Activated CD8-positive, alpha-beta T cell treated with anti-CD3 and anti-CD28 coated beads, Interleukin-2, amount 10 ng/mL, durations not matched to agents 7 days and 5 days (primary cell): ENCODE measurements at places on chromosomes 13 and 19.

GRCh38 chr19:44891016-44891882 is at the start of gene TOMM40:
Gene TOMM40, plus strand, starts transcription at chr19:44891254. Its CDS starts 162 bp downstream, at chr19:44891416.
- H3K4me1 ChIP-seq: peaks cover 38% of the 10 kb centered on the region
- DNase-seq: peak; percentile 41
- H3K4me3 ChIP-seq: peak within 1 kb of the TSS; percentile 92
- no peaks in the 10 kb centered on the region for H3K27me3 ChIP-seq

DNA sequence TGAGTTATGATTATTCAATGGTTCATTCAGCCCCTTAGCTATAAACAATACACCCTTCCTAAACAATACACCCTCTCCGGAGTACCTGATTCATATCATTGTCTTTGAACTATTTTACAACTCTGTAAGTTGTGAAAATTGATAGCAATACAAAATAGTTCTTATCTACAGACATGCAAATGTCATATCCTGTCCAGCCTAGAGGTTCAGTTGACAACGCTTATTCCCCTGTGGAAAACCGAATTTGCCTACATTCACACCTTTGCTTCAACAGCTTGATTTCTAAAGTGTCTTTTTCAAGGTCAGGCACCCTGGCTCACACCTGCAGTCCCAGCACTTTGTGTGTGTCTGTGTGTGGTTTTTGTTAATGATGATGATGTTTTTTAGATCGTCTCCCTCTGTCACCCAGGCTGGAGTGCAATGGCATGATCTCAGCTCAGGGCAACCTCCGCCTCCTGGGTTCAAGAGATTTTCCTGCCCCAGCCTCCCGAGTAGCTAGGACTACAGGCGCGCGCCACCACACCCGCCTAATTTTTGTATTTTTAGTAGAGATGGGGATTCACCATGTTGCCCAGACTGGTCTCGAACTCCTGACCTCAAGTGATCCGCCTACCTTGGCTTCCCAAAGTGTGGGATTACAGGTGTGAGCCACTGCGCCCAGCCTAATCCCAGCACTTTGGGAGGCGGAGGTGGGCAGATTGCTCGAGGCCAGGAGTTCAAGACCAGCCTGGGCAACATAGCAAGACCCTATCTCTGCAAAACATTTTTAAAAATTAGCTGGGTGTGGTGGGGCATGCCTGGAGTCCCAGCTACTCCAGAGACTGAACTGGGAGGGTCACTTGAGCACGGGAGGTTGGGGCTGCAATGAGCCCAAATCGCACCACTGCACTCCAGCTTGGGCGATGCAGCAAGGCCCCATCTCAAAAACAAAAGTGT is 9.6 kb downstream of the C19orf53 start:
- H3K27ac ChIP-seq: no peak overlapping the region
- H3K4me3 ChIP-seq: no peak overlapping the region
- no peaks in the 10 kb centered on the region for H3K27me3 ChIP-seq

GRCh38 chr13:110230661-110231347 is 76.2 kb downstream of the COL4A1 start:
- no peaks in the 10 kb centered on the region for H3K36me3 ChIP-seq
- no peak for DNase-seq
- H3K27me3 ChIP-seq: peaks cover 10% of the 10 kb centered on the region
- no peak overlapping the region for H3K4me3 ChIP-seq
- no peaks in the 10 kb centered on the region for H3K4me1 ChIP-seq

- H3K27ac ChIP-seq: peak overlapping the region; percentile 74
- H3K36me3 ChIP-seq: no peaks in the 10 kb centered on the region
- peak; percentile 35 for DNase-seq
- H3K4me3 ChIP-seq: peak overlapping the region; percentile 38
- peaks cover 3% of the 10 kb centered on the region for H3K27me3 ChIP-seq
- H3K4me1 ChIP-seq: peaks cover 13% of the 10 kb centered on the region
These were observed 1.3 kb downstream of the TSKS start for GRCh38 chr19:49761625-49762311.

DNA sequence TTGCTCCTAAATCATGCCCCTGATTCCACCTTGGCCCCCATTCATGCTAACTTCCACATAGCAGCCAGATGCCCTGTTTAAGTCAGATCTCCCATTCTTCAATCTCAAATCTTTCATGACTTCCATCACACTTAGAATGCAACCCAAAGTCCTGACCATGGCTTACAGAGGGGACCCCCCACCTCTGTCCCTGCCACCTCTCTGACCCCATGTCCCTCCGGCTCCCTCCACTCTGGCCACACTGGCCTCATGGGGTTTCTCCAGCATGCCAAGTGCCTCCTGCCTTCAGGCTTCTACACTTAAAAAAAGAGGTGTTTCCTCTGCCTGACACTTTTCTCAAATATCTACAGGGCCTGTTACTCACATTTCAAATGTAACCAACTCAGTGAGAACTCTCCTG is 93.6 kb downstream of the C13orf42 start:
- H3K4me3 ChIP-seq: no peak overlapping the region
- H3K27me3 ChIP-seq: peaks cover 17% of the 10 kb centered on the region
- no peaks in the 10 kb centered on the region for H3K36me3 ChIP-seq
- DNase-seq: no peak
- no peaks in the 10 kb centered on the region for H3K4me1 ChIP-seq

DNA sequence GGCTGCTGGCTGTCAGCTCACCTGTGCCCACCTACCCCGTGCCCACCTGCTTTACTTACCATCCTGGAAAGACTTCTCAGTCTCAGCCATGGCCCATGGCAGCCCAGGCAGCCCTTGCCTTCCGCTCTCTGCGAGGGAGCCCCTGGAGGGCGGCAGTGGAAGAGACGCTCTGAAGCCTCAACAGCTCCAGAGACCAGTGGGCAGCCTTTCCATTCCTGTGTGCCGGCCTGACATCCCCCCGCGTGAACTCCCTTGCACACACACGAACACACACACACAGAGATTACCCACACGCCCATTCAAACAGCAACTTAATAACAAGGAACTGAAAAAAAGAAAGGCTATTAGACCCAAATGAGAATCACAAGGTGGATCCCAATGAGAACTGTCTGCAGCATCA is 14.2 kb upstream of the RASA3 start:
- DNase-seq: no peak
- H3K4me3 ChIP-seq: peak overlapping the region; percentile 32
- H3K4me1 ChIP-seq: peaks cover 67% of the 10 kb centered on the region
- H3K36me3 ChIP-seq: no peaks in the 10 kb centered on the region
- peak overlapping the region; percentile 65 for H3K27ac ChIP-seq

GRCh38 chr13:80239571-80240255 is 101.2 kb downstream of the SPRY2 start:
- H3K36me3 ChIP-seq: no peaks in the 10 kb centered on the region
- no peak for DNase-seq
- H3K4me1 ChIP-seq: no peaks in the 10 kb centered on the region
- H3K27me3 ChIP-seq: no peaks in the 10 kb centered on the region
- H3K27ac ChIP-seq: no peak overlapping the region

DNA sequence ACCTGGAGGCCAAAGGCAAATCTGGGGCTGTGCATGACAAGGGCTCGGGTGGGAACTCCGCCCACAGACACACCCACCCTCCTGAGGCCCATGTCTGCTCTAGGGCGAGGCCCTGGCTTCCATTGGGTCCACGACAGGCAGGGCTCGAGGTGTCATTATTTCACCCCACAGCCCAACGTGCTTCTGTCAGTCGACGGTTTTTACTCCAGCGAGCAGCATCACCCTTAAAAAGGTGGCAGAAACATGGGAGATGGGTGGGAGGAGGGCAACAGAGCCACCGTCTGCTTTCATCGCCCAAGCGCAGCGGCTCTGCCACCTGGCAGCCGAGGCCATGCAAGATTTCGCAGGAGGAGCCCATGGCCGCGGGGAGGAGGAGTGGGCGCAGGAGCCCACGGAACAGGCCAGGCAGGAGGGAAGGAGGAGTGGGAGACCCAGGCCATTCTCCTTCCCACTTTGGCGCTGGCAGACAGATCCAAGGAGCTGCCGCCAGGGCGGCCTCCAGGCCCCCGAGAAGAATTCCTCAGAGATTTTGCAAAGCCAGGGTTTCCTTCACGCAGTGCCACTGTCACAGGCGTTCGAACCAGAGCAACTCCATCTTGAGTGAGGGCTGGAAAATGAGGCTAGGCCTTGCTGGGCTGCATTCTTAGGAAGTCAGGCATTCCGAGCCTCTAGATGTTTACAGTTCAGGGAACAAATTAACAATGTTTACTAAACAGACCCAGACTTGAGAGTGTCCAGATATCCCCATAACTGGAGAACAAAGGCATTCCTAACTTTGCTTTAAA is 49.3 kb upstream of the TUBGCP3 start:
- no peak for DNase-seq
- no peak overlapping the region for H3K4me3 ChIP-seq
- H3K36me3 ChIP-seq: no peaks in the 10 kb centered on the region
- peaks cover 15% of the 10 kb centered on the region for H3K27me3 ChIP-seq
- H3K4me1 ChIP-seq: peaks cover 8% of the 10 kb centered on the region

DNA sequence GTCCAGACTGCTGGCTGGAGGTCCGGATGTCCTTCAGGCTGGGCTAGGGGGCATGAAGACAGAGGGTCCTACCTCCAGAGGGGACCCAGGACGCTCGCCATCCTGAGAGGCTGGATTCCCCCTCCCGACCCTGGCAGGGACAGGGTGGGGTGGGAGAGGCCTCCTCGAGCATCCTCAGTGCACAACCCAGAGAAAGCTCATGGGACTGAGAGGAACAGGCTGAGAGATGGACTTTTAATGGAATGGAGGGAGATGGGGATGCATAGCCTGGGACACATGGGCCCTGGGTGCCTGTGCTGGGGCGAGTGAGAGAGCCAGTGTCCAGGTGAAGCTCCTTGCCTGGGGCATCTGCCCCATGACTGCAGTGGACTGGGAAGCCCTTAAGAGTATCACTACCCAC is 3.1 kb downstream of the ACTL9 start:
- H3K4me1 ChIP-seq: peaks cover 55% of the 10 kb centered on the region
- peak overlapping the region; percentile 60 for H3K27ac ChIP-seq
- peaks cover 39% of the 10 kb centered on the region for H3K27me3 ChIP-seq
- H3K4me3 ChIP-seq: no peak overlapping the region

- peaks cover 14% of the 10 kb centered on the region for H3K36me3 ChIP-seq
- H3K4me1 ChIP-seq: no peaks in the 10 kb centered on the region
- no peak overlapping the region for H3K4me3 ChIP-seq
- H3K27me3 ChIP-seq: no peaks in the 10 kb centered on the region
These were observed 21.3 kb downstream of the RNF6 start for GRCh38 chr13:26200811-26201210.

- no peak for DNase-seq
These were observed 366.2 kb upstream of the TSHZ3 start for GRCh38 chr19:31715249-31715945.

- no peaks in the 10 kb centered on the region for H3K27me3 ChIP-seq
- H3K36me3 ChIP-seq: no peaks in the 10 kb centered on the region
- H3K4me1 ChIP-seq: no peaks in the 10 kb centered on the region
- H3K27ac ChIP-seq: no peak overlapping the region
- no peak overlapping the region for H3K4me3 ChIP-seq
These were observed 333.3 kb upstream of the HTR2A start for GRCh38 chr13:47230155-47230554.

GRCh38 chr19:1045247-1045603 is 5.3 kb downstream of the ABCA7 start:
- H3K4me1 ChIP-seq: peaks cover 19% of the 10 kb centered on the region
- H3K4me3 ChIP-seq: no peak overlapping the region
- H3K27ac ChIP-seq: no peak overlapping the region
- peaks cover 28% of the 10 kb centered on the region for H3K36me3 ChIP-seq

- peaks cover 5% of the 10 kb centered on the region for H3K4me1 ChIP-seq
- peaks cover 2% of the 10 kb centered on the region for H3K27me3 ChIP-seq
- no peaks in the 10 kb centered on the region for H3K36me3 ChIP-seq
These were observed 475.7 kb downstream of the UQCRFS1 start for GRCh38 chr19:28737021-28737895.

DNA sequence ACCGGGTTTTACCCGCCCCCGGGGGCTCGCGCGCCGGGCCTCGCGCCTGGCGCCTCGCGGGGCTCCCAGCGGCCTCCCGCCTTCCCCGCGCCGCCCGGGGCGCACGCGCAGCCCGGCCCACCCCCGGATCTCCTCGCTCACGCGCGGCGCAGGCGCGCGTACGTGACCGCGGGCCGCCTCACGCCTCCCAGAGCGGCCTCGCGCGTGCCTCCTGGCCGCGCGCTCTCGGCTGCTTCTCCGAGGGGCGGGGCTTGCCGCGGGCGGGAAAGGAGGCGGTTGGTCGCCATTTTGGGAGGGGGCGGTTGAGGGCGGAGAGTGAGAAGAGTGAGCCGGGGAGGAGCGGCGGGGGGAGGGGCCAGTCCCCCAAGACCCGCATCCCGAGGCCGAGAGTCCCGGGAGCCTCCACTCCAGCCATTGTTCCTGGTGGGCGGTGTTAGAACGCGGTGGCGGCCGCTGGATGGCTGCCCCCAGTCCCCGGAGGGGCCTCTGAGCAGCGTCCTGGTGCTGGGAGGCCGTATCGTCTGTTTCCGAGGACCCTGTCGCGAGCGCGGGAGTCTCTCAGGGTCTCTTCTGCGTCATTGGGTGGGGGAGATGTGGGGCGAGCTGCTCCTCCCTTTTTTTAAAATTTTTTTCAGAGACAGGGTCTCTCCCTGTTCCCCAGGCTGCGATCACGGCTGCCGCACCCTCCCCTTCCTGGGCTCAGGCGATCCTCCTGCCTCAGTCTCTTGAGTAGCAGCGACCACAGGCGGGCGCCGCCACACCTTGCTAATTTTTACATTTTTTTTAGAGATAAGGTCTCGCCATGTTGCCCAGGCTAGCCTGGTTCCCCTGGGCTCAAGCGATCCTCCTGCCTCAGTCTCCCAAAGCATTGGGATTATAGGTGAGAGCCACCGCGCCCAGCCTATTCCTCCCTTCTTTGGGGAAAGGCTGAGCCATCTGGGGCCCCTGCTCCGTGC is at the start of gene ZNF541:
ZNF541 (minus strand) TSS at position 78 of the 956 bp plus-strand sequence. CDS start 17,292 bp downstream, outside the sequence.
- H3K27me3 ChIP-seq: peaks cover 16% of the 10 kb centered on the region
- peak; percentile 74 for DNase-seq
- no peaks in the 10 kb centered on the region for H3K36me3 ChIP-seq
- peak within 1 kb of the TSS; percentile 22 for H3K4me3 ChIP-seq

DNA sequence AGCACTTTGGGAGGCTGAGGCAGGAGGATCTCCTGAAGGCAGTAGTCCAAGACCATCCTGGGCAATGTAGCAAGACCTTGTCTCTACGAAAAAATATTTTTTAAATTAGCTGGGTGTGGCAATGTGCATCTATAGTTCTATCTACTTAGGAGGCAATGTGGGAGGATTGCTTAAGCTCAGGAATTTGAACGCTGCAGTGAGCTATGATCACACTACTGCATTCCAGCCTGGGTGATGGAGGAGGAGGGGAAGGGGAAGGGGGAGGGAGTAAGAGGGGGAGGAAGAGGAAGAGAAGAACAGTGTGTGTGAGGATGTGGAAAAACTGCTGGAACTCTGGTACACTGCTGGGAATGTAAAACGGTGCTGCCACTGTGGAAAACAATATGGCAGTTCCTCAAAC is 9.2 kb upstream of the CLIP3 start:
- peaks cover 5% of the 10 kb centered on the region for H3K36me3 ChIP-seq
- H3K4me1 ChIP-seq: peaks cover 7% of the 10 kb centered on the region
- no peak for DNase-seq
- no peaks in the 10 kb centered on the region for H3K27me3 ChIP-seq
- no peak overlapping the region for H3K4me3 ChIP-seq

DNA sequence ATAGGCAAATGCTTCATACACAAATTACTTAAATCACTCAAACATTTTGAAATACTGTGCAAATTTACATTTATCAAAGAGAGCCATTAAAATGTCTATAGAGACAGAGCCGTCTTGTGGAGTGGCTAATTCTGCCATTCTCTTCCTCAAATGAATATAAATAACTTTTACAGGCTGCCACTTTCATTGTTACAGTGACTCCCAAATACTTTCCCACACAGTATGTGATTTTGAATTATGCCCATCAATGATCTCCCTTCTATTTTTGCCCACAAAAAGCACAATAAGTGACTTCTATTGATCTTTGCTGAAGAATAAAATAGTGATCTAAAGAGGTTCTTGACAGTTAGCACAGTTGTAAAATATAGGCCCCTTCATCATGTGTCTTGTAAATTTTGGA is 1244.9 kb downstream of the PCDH17 start:
- H3K4me3 ChIP-seq: no peak overlapping the region
- H3K4me1 ChIP-seq: no peaks in the 10 kb centered on the region
- no peak overlapping the region for H3K27ac ChIP-seq
- H3K27me3 ChIP-seq: no peaks in the 10 kb centered on the region
